ENCODE measurements at places on chromosomes 13 and 19.
A peak's percentile ranks its signal among the peaks of the same experiment; 100 is the strongest.

DNA sequence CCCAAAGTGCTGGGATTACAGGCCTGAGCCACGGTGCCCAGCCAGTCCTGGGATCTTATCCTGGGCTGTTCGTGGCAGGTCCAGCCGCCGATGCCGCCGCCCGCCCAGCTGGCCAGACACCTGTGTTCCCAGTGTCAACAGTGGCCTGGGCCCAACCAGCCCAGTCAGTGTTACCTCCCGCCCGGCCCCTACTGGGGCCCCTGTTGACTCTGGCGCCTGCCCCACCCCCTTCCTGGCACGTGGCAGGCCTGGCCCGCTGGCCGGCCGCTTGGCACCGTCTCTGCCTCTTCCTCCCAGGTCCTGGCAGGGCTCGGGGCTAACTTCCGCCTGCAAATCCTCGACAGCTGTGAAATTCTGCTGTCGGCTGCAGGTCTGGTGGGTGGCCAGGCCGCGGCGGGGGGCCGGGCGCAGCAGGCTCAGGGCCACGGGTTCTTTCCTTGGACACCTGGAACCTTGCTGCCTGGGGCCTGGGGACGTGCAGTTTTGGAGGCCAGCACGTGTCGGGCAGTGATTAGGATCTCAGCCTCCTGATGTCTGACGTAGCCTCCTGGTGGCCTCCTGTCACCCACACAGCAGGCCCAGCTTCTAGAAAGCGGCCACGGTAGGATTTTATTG, 9.1 kb downstream of the ARID3A start:
- DNase-seq, result no peak

GRCh38 chr19:48648134-48648533, 2.1 kb upstream of the CA11 start:
- no peak for DNase-seq

- DNase-seq, result no peak
Observed at GRCh38 chr13:25899952-25900351, 151.9 kb downstream of the SHISA2 start.

GRCh38 chr13:32150239-32150638, 118.7 kb downstream of the FRY start:
- DNase-seq, result no peak

- DNase-seq, result no peak
Observed at GRCh38 chr19:48833977-48834376, 2.3 kb downstream of the HSD17B14 start.

DNA sequence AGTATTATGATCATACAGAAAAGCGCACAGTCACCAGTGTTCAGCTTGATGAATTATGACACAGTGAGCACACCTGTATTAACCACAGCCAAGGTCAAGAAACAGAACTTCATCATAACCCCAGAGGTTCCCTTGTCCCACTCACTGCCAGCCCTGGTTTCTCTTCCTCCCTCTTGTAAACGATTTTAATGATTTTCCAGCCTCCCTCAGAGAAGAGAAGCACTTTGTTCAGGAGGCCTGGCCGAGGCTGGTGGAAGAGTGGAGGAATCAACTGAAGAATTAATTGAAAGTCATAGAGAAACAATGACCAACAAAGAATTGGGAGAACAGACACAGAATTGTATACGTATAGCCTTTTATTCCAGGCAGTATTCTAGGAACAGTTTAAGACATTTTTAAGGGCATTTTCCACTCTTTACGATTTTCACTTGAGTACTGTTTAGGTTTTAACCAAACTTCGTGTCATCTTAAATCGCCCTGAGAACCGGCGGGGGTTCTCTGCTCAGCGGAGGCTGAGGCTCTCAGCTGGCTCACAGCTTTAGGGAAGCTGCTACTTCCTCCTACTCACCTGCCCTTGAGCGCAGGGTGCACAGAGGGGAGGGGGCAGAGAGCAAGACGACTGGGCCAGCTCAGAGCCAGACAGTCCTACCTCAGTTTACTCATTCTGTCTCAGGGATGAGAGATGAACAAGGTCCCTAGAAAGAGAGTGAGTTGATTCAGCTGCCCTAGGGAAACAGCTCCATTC, 108.6 kb downstream of the AKAP11 start:
- peak; percentile 31 for DNase-seq

- DNase-seq, result no peak
Observed at GRCh38 chr13:73924607-73925006, 209.6 kb downstream of the KLF12 start.

DNA sequence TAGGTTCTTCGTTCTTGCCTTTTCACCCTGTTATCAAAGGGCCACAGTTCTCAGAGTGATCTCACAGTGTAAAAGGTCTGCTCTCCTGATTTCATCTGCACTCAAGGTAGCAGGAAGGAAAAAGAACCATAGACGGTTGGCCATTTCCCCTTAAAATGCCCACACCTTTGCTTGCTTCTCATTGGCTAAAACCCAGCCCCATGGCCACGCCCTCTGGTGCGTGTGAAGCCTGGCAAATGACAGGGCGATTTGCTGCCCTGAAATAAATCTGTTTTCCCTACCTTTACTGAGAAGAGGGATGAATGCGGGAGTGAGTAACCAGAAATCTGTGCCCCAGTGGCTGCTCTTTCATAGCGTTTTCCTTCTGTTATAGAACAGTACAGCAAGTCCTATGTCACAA, 269.3 kb downstream of the POU4F1 start:
- no peak for DNase-seq

GRCh38 chr19:9850235-9850959, 15.3 kb downstream of the PIN1 start:
- DNase-seq, result no peak

DNA sequence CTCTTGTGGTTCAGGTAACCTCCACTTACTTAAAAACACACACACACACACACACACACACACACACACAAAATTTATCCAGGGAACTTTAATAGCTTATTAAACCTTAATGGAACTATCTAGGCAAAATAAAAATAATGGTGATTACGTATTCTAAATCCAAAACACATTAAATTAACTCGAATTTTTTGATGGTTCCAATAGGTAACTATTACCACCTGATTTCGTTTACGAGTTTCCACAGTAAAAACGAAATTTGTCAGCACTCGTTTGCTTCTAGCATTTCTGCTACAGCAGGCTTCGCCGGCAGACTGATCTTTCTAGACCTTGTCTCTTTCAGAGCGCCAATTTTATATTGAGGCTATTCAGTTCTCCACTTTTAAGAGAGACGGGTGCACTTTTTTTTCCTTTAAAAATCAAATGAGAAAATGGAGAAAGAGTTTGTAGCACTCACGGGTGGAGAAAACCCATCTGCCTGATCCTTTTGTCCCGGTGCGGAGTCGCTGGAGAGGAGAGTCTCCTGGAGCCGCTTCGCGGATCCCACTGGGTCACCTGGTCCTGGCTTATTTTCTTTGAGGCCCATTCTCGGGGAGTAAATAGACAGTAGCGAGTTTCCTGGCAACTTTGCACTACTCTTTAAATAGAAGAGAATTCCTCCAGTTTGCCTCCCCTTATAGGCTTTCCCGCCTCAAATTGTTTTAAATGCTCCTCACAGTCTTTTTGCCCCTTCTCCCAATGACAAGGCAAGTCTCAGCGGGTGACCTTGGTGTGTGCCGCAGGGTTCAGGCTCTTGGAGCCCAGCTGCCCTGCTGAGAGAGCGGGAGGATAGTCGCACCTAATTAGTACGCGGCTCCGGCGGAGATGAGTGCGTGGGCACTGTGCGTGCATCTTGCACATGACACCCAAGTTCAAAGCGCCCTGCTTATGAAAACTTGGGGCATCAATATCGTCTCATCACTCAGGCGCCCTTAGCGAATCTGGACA, 117.0 kb downstream of the KCNRG start:
- no peak for DNase-seq

DNA sequence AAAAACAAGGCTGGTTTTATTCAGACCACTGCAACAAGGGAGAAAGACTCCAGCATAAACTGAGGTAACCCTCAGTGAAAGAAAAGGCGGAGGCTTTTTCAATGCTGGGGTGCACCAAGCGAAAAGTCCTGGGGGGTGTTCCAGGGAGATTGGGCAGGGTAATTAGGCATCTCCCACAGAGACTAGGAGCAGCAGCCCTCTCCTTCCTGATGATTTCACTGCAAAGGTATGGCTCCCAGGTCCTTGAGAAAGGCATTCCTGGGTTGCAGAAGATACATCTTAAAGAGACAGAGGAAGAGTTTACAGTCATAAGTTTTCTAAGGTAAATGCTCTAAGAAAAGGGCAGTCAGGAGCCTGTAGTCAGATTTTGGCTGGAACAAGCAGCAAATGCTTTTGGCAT, 412.0 kb downstream of the FOXO1 start:
- DNase-seq, result no peak

DNA sequence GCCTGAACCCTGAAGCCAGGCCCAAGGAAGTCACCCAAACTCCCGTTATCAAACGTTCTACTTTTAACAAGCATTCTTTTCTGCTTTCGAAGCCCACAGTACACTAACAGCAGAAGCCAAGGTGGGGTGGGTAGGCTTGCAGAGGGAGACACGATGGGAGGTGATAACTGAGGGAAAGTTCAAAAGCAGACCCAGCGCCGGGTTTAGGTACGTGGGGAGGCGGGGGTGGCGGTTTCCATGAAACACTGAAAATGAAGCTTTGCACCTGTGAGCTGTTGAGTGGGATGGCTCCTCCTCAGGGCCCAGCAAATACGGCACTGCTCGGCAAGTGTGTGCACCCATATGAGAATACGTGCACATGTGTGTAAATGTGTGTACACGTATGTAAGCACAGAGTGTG, 49.8 kb downstream of the KLF2 start:
- DNase-seq, result no peak

DNA sequence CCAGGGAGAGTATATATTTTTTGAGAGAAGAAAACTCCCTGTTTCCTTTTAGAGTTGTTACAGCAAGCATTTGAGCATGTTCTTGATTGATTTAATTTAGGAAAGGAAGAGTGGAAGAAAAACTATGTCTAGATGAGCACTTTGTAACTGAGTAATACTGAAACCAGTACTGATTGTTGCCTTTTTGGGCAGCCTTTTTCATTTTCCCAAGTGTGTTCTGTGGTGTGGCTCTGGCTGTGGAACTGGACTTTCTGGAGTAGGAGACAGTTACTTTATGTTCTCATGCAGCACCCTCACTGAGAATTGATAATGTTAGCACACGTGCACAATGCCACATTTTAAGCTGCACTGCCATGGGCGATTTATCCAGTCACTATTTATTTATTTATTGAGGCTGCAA, 211.5 kb downstream of the LMO7 start:
- no peak for DNase-seq

- DNase-seq, result no peak
Observed at GRCh38 chr13:48950501-48950875, 25.2 kb upstream of the FNDC3A start.

- DNase-seq, result no peak
Observed at GRCh38 chr13:51894239-51894638, 32.5 kb downstream of the CCDC70 start.

DNA sequence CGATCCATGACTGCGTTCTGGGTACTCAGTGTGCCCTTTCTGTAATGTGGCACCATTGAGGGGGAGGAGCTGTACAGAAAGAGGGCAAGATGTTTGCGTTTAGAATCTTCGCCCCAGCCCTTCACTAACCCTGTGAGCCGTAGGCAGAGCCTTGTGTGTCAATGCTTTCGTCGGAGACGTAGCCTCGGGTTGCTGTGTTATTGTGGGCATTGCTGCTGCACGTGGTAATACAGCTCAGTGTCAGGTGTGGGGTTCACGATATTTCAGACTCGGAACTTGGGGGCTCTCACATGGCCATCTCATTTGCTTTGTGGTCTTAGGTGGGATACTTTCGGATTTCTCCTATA, 6.1 kb downstream of the RPS9 start:
- no peak for DNase-seq

GRCh38 chr19:28641395-28641794, 571.6 kb downstream of the UQCRFS1 start:
- no peak for DNase-seq

- DNase-seq, result no peak
Observed at GRCh38 chr13:100515410-100515800, 73.2 kb downstream of the GGACT start.

DNA sequence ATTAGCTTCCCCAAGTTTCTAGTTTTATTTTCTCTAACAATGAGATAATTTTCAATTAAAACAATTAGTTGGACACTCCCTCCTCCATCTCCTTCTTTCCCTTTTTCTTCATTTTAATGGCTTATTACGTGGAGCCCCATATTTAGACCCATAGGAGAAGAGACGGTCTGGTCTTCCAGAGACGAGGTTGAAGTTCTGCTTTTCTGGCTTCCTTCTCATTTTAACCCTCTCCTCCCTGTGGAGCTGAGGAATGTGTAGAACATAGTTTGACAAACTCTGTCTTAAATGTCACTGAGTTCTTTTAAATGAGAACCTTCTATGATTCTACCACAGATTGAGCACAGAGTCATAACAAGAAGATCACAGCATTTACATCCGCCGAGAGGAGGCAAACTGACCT, 86.8 kb downstream of the EDNRB start:
- no peak for DNase-seq

- no peak for DNase-seq
Observed at GRCh38 chr13:77372275-77372674, 45.4 kb upstream of the MYCBP2 start.

DNA sequence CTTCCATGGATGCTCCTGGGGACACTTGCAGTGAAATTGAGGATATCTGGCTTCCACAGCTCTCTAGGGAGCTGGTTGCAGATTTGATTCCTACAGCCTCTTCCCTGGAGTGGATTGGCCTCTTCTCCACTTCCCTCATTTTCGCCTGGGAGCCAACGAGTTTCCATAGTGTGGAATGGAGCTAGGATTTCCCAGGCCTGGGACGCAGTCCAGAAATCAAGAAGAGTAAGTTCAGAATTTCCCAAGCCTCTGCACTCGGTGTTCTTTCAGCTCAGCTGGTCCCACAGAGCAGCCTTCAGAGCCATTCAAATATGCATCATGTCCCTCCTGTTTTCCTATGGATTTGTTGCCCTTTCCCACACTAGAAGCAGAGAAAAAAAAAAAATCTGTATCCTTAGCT, 68.2 kb downstream of the RAP2A start:
- no peak for DNase-seq

DNA sequence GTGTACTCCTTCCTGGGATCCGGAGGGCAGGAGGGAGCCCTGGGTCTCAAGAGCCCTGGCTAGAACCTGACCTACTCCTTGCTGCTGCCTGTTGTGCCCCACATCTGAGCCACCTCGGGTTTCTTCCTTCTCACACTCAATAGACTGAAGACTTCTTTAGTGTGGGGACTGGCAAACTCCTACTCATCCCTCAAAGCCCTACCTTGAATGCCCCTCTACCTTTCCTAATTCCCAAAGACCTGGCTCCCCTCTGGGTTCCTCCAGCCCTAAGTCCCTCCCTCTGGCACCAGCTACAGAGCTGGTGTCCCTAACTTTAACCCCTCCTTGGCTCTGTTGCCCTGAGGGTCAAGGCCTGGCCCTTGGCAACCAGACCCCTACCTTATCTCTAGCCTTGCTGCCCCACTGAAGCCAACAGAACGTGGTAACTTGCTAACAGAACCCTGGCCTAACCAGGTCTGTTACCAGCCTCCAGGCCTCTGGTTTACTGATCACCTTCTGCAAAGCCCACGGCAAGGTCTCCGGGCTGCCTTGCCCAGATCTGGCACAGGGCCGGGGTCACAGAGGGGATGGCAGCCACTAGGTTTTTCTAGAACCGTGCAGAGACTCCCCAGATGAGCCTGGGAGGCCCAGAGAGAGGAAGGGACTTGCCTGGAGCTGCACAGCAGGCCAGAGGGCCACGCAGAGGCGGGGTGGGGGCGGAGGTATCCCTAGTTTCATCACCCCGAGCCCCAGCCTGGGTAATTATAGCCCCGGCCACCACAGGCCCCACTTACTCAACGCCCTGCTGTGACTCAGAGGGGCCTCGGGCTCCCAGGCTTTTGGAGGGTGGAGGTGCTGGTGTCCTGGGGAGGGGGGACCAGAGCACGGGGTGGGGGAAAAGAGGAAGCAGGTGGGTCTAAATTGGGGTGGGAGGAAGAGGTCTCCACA, 15.3 kb downstream of the ZBTB7A start:
- DNase-seq, result no peak

GRCh38 chr13:30052120-30052519, 201.7 kb upstream of the UBL3 start:
- no peak for DNase-seq

- peak; percentile 19 for DNase-seq
Observed at GRCh38 chr13:67231289-67232000, 1.3 kb upstream of the PCDH9 start.
